ENCODE measurements at places on chromosomes 16 and 17.

- DNase-seq, result no peak
These were observed 7.6 kb downstream of the PHB1 start for GRCh38 chr17:49407086-49407485.

DNA sequence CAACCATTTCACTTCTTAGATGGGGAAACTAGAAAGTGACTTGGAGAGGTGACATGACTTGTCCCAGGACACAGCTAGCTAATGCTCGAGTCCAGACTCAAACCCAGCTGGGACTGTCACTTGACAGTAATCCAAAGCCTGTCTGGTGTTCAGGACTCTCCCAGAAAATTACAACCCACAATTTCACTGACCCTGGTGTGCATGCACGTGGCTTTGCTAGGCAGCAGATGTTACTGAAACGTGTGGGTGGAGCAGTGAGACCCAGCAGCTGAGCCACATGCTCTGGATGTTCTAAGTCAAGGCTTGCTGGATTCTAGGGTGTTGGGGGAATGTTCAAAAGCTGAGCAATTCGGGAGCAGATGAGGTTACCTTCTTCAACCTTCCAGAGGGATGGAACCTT lies 364.6 kb downstream of the GRIN2A start:
- DNase-seq, result no peak

- DNase-seq, result peak; percentile 6
These were observed 33.8 kb upstream of the SALL1 start for GRCh38 chr16:51184702-51185433.

DNA sequence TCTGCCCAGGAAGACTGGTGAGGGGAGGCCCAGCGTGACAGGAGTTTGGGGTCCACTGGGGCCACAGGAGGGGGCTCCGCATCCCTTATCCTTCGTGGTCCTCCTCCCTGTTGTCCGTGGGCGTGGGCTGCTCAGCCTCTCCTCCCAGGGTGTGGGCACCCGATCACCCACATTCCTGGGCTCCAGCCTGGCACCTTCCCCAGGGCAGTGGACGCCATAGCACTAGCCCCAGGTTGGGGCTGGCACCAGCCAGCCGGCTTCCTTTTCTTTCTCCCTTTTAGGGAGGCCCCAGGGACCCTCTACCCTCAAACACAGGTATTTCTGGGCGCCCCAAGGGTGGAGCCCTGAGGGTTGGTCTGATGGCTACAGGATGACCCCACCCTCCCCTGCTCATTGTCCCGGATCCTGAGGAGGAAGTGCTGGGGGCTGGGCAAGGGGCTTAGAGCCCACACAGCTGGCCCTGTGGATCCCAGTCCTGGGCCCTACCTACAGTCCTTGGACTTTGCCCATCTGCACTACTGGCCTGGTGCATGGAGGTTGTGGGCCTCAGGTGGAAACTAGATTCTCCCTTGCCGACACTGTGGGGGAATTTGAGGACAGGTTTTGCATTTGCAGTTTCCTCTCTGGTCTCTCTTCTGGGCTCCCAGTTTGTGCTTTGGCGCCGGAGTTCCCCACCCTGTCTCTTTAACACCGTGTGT lies 1.1 kb downstream of the KIF1C start:
- no peak for DNase-seq

DNA sequence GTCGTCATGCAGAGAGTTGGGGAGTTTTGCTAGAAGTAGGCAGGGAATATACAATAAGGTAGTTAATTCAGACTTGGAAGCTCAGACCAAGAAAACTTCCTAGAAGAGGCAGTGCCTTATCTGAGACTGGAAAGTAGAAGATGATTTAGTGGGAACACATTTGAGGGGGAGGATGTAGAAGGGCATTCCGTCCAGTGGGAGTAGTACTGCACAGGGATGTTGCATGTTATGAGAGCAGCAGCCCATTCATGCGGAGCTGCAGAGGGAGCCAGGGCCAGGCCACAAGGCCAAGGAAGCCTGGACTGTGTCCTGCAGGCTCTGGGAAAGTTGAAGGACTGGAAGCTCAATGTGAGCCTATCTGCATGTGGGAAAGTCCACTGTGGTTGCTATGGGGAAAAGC lies 344.5 kb upstream of the EEF2KMT start:
- DNase-seq, result no peak

DNA sequence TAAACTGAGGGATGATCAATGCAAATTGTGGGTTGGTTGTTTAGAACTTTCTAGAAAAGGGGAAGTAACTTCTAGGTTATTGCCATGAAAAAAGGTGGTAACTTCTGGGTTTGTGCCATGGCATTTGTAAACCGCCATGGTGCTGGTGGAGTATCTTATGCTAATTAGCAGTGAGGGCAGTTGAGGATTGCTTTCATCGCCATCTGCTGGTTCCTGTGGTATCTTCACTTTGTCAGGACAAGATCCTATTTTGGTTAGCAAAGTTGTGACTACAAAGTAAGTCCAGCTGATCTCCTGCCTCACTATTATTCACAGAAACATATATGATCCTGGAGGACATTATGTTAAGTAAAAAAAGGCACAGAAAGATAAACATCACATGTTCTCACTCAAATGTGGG lies 1332.3 kb downstream of the CDH11 start:
- peak; percentile 3 for DNase-seq

GRCh38 chr17:64145375-64145750 lies 15.4 kb upstream of the ERN1 start:
- no peak for DNase-seq

DNA sequence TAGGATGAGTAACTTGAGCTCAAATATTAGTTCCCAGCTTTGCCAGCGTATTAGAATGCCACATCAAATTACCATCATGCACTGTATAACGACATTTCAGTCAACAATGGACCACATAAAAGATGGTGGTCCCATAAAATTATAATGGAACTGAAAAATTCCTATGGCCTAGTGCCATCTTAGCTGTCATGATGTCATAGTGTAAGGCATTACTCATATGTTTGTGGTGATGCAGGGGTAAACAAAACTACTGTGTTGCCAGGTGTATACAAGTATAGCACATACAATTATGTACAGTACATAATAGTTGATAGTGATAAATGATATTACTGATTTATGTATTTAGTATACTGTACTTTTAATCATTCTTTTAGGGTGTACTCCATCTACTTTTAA lies 54.4 kb upstream of the NETO2 start:
- no peak for DNase-seq

DNA sequence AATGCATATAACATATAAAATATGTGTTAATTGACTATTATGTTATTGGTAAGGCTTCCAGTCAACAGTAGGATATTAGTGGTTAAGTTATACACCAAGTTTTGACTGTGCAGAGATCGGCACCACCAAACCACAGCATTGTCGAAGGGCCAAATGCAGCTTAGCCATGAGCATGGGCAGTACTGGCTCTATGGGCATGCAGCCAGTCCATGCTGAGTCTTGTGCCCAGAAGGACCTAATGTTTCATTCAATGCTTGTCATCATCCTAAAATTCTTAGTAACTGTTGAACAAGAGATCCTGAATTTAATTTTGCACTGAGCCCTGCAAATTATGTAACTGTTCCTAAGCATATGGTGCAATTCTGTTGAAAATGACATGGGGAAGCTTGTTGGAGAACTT lies 233.4 kb upstream of the HS3ST3A1 start:
- DNase-seq, result no peak

DNA sequence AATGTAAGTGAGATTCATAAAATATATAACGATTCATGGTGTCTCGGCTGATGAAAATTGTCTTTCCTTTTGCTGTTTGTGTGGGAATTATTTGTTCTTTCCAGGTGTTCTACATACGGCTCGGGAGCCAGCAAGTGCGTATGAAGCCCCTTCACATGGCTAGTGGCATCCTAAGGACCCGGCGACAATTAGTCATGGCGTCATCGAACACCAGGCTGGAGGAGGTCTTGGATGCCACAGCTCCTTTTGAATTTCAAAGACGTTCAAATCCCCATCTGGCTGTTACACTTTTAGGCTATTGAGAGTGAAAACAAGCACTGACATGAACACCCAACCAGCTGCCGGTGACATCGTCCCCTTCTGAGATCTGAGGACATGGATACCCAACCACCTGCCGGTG lies 397.7 kb upstream of the TNRC6C start:
- DNase-seq, result no peak

- no peak for DNase-seq
These were observed 43.5 kb downstream of the MRPS23 start for GRCh38 chr17:57806167-57806830.

GRCh38 chr17:57293077-57293476 lies 36.8 kb downstream of the MSI2 start:
- peak; percentile 9 for DNase-seq

DNA sequence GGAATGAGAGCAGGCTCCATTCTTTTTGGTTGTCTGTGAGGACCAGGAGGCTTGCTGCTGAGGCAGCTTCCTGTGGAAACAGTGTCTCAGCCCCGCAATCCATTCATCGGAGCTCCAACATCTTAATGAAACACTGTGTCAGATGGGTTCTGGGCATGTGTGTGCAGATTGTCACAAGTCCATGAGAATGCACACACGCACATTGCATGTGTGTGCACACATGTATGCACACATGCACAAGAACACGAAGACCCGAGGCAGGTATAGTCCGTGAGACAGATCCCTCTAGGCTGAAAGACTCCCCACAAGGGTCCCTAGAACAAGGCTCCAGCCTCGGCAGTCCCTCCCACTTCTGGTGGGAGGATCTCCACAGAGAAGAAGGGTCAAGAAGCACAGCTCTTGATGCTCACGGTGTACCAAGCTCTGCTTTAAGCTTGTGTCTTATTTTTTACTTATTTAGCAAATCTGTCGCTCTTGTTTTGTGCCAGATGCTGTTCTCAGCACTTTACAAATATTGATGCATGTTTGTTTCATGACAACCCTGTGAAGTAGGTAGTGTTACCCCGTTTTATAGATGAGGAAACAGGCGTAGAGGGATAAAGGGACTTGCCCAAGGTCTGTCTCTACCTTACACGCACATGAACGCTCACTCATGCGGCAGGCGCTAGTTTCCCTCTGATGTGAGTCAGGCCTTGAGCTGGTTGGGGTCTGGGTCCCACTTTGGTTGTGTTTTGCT lies 213.1 kb downstream of the SEC14L1 start:
- no peak for DNase-seq

DNA sequence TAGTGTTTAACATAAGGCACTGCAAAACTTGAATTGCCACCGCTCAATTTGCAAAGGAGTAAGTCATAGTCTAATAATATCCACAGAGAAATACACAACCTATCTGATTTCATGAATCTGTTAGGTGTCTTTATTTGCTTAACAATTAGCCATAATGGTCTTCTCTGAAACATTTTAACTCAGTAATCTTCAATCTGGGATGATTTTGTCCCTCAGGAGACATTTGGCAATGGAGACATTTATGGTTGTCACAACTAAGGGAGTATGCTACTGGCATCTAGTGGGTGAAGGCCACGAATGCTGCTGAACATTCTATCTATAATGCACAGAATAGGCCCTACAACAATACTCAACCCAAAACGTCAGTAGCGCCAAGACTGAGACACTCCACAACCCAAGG lies 4.3 kb downstream of the UBE2G1 start:
- DNase-seq, result peak; percentile 19

- no peak for DNase-seq
These were observed at the start of gene HIGD1B for GRCh38 chr17:44847586-44847985. Gene HIGD1B, plus strand, starts transcription at chr17:44847883. Its CDS starts 270 bp downstream, at chr17:44848153.

GRCh38 chr16:4344983-4345835 lies 5.9 kb downstream of the PAM16 start:
- DNase-seq, result no peak

DNA sequence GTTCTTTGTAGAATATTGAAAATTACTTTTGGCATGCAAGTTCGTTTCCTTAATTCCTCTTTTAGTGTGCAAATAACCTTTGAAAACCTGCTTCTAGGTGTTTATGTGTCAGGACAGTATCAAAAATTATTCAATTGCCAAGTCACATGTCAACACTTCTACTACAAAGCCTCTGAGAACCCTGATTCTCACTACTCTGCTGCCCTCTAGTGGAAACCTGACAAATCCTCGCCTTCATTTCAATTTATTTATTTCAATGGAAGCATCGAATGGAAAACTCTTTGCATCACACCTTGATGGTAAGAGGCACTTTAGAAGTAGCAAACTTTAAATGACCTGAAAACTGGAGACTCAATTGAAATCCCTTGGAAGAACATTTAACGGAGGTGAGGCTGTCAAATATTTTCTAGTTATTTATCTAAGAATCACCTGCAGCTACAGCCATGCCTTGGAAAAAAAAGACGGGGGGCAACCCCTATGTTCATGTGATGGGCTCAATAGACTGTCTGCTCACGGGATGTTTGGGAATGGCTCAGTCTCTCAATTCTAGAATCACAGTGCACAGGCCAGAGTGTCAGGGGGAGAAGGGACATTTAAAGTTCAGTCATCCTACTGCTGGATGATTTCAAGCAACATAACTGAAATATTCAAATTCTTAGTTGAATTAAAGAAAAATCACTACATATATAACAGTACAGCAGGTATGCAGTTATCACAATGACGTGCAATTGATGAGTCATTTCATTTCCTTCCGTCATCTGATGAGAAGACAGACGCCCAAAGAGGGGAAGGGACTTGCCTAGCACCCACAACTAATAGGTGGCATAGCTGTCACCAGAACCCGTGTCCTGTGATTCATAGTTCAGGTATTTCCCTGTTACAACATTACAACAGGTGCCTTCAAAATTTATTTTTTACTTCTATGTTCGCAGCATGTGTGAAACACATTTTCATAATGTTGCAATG lies 563.9 kb downstream of the TOX3 start:
- peak; percentile 64 for DNase-seq

DNA sequence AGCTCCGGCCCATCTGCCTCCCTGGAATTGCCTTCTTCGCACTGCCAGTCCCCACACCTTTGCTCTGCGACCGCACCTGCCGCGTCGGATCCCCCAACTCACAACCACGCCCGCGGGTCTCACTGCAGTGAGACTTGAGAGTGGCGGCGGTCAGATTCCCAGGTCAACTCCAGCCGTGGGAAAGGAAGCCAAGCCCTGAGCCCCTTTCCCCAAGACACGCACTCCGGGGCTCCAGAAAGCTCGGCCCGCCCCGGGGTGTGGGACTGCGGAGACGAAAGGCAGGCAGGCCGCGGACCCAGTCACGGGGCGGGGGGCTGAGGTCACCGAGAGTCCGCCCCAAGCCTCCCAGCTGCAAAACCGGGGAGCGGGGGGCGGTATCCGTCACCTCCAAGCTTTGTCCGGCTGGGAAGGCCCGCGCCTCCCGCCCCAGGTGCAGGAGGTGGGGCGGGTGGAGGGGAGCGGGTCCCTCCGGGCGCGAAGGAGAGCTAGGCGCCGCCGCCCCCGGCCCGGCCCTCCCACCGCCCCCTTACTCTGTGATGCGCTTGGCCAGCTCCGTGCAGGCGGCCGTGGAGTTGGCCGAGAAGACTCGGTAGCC lies 615 bp downstream of the PRPSAP1 start:
- no peak for DNase-seq

Measured in fibroblast of skin of back (primary cell).